AG09309 (cell line): ENCODE measurements at places on chromosomes 5 and 9.
A peak's percentile ranks its signal among the peaks of the same experiment; 100 is the strongest.

GRCh38 chr5:144864118-144864517 lies 693.4 kb downstream of the KCTD16 start:
- DNase-seq, result no peak

- no peak for DNase-seq
Measured at GRCh38 chr5:59519338-59519737, 374.2 kb downstream of the PDE4D start.

DNA sequence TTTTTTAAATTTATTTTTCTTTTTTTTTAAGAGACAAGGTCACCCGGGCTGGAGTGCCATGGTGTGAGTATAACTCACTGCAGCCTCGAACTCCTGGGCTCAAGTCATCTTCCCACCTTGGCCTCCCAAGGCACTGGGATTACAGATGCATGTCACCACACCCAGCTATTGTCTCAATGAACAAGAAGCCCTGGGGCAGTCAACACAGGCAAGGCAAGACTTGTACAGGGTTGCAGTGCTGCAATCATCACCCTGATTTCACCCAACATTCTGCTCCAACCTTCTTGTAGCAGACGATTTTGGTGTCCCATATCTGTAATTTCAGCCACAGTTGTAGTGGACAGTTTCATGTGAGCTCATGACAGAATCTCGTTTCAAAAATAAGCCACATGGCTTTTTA lies 205.8 kb upstream of the KIF2A start:
- DNase-seq, result no peak

DNA sequence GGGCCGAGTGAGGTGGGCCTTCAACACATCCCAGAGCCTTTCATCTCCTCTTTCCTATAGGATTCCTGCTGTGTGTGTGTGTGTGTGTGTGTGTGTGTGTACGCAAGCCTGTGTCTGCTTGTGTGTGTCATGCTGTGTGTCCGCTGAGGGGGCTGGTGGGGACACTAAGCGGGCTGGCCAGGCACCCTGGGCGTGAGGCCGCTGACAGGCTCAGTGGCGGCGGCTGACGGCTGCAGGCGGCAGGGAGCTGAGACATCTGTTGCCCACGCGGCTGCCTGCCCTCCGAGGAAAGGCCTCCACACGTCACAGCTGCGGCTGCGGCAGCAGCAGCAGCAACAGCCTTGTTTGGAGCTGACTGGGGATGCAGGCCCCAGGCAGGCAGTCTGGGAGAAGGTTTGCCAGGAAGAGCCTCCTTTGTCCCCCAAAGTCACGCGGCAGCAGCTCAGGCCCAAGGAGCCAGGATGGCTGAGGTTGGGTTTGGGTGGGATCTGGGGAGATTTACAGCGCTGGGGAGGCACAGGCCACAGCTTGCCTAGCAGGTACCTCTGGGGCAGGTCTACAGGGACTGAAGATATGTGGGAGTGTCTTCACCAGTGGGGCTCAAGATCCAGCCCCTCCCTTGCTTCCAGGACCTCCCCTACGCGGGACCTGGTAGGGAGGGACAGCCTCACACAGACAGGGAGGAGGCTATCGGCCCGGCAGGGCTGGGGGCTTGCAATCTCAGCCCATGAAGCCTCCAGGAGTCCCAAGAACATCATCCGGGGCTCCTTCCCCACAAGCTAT lies 1.8 kb downstream of the PDLIM4 start:
- peak; percentile 64 for DNase-seq

- peak; percentile 82 for DNase-seq
Measured at GRCh38 chr9:36258208-36258995, at the start of gene GNE. GNE (minus strand) TSS chr9:36258448; CDS start chr9:36249355, 9,093 bp downstream.

- DNase-seq, result no peak
Measured at GRCh38 chr5:127011961-127012644, 18.3 kb downstream of the MARCHF3 start.

- DNase-seq, result no peak
Measured at GRCh38 chr9:73076970-73077369, 74.7 kb upstream of the ANXA1 start.

- DNase-seq, result no peak
Measured at GRCh38 chr5:78899922-78900362, 85.2 kb downstream of the ARSB start.

DNA sequence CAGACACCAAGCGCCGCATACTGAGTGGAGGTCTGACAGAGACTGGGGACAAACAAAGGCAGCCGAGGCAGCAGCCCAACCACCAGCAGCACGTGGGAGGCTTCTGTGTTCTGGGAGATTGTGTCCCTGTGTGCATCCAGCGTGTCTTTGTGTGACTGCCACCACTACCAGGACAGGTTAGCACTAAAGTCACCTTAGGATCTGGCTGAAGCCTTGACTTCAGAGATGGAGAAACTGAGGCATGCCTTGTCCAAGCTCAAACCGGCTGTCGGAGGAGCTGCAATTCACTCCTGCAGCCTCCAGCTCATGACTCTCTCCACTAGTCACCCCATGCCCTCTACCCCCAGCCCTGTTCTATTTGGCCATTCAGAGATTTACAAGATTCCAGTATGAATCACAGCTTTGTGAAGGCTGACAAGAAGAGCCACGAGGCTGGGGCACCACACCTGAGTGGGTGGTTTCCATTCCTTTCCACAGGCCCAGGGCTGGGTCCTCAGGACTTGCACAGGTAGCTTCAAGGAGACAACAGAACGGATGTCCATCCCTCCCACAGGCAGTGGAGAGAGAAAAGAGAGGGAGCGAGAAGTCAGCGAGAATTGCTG lies 69.3 kb downstream of the SHB start:
- no peak for DNase-seq

DNA sequence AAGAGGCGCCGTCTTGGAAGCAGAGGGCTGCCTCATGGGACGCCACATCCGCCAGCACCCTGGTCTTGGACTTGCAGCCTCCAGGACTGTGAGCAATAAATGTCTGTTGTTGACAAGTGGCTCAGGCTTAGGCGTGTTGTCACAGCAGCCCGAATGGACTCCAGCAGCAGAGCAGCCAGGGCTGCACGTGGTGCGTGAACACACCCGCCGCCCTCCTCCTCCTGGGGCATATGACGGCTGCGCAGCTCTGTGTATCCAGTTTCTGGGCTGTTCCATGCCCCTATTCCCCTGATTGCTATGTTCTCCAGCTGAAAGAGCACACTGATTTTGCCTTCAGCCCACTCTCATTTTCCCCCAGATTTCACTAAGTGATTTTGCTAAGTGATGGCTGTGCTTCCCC lies 36.0 kb upstream of the CLPTM1L start:
- DNase-seq, result no peak
